ENCODE measurements at places on chromosomes 13 and 19.

DNA sequence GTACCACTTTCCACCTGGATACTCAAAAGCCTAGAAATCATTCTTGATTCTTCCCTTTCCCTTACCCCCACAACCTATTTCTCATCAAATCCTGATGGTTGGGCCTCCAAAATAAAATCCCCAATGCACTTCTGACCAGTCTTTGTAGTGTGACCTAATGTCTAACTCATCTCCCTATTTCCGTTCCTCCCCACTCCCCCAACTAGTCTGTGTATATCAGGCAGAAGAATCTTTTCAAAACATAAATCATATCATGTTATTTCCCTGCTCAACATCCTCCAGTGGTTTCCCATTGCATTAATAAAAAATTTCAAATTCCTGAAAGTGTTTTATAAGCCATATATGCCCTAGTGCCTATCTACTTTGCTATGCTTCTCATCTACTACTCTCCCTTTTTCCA, 17.7 kb downstream of the CCDC122 start:
- DNase-seq = no peak

DNA sequence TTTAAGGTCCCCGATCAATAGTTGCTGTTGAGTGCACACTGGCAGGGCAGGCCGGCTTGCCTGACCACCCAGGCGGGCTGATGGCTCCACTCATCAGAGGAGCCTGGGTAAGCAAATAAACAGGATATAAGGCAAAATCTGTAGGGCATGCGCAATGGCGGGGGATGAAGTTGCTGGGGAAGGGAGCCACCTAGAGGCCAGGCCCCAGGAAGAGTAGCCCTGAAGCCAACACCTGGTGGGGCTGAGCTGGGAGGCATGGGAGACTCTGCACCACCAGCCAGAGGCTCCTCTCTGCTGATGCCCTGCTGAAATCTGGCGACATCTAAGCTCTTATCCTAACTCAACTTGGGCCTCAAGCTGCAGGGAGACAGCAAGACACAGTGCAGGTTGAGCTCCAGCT, 324.3 kb downstream of the ZNF536 start:
- DNase-seq = no peak

- DNase-seq = no peak
Measured at GRCh38 chr19:35140207-35140961, 1.8 kb downstream of the FXYD1 start.

DNA sequence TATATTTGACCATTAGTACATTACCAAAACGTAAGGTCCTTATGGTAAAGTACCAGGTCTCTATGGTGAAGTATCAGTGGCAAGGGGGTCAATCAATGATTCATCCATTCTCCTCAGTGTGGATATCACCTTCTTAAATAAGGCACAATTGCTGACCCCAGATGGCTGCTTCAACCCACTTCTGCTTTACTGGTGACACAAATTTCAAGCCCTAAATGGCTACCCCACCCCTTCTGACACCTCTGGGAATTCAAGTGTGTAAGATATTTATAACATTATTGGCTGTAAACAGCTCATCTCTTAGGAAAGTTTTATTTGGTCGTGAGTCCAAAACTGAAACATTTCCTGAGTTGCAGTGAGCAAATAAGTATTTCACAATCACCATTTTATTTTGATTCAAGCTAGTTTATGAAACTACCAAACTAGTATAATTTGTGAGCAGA, 7.9 kb upstream of the WBP4 start:
- DNase-seq = no peak

GRCh38 chr19:5132206-5132560, 163.3 kb downstream of the KDM4B start:
- DNase-seq = no peak
